ENCODE measurements at places on chromosomes 6 and 20. TPM values are rescaled to one million over a fixed set of nuclear protein-coding genes. Genes with fewer than 3 reads are reported as not detected.

KCNK16 gene
- not detected for total RNA-seq

TRIM31 gene
- 0.10 TPM for total RNA-seq

COL19A1 gene
- total RNA-seq = 9.1 TPM

ZNFX1 gene
- total RNA-seq = 99.6 TPM

PRICKLE4 gene
- 0.31 TPM for total RNA-seq

PSMB1 gene
- total RNA-seq = 208 TPM

TMEM170B gene
- 17.5 TPM for total RNA-seq

BMP7 gene
- total RNA-seq = not detected

DNAH8 gene
- 0.10 TPM for total RNA-seq

GHRH gene
- total RNA-seq = not detected

PAX1 gene
- total RNA-seq = not detected

HSD17B8 gene
- total RNA-seq = 6.4 TPM

NRSN1 gene
- not detected for total RNA-seq

PLN gene
- total RNA-seq = 0.10 TPM

HRH3 gene
- not detected for total RNA-seq

DDR1 gene
- total RNA-seq = 2.5 TPM

PTK6 gene
- total RNA-seq = 0.52 TPM

RAET1L gene
- total RNA-seq = 0.10 TPM

CFAP206 gene
- total RNA-seq = not detected

OPRM1 gene
- not detected for total RNA-seq

SLC44A4 gene
- 0.10 TPM for total RNA-seq

SLC22A16 gene
- total RNA-seq = not detected

POPDC3 gene
- not detected for total RNA-seq

HLA-DOB gene
- 6.6 TPM for total RNA-seq

KATNA1 gene
- total RNA-seq = 22.0 TPM

SRSF12 gene
- not detected for total RNA-seq

DYNLT2 gene
- 7.2 TPM for total RNA-seq

SPEF1 gene
- not detected for total RNA-seq

ZNF322 gene
- total RNA-seq = 1.2 TPM

C2 gene
- total RNA-seq = 2.5 TPM

NR2E1 gene
- not detected for total RNA-seq

GNAS-AS1 gene
- total RNA-seq = 0.10 TPM

PACRG gene
- 0.73 TPM for total RNA-seq

PCNA gene
- total RNA-seq = 18.7 TPM

PSMA7 gene
- total RNA-seq = 118 TPM

LAMA4 gene
- total RNA-seq = 0.42 TPM

IPCEF1 gene
- 73.5 TPM for total RNA-seq

ANKEF1 gene
- total RNA-seq = 0.84 TPM

C20orf141 gene
- not detected for total RNA-seq

UBE2V1 gene
- total RNA-seq = 114 TPM

ECT2L gene
- total RNA-seq = not detected

CLPSL1 gene
- total RNA-seq = not detected

ENPP4 gene
- 17.5 TPM for total RNA-seq

NFATC2 gene
- total RNA-seq = 12.2 TPM

ARMC2 gene
- 2.4 TPM for total RNA-seq

ZNF311 gene
- 0.10 TPM for total RNA-seq

ALDH8A1 gene
- total RNA-seq = 1.5 TPM

GRIK2 gene
- not detected for total RNA-seq

COL9A1 gene
- not detected for total RNA-seq

ZNF831 gene
- total RNA-seq = 19.8 TPM

PGC gene
- 0.10 TPM for total RNA-seq

UBE3D gene
- 6.5 TPM for total RNA-seq

TFAP2A gene
- total RNA-seq = not detected
